Nephron progenitor cell (in vitro differentiated cells): ENCODE measurements at places on chromosomes 1 and 21.

- no peak overlapping the region for H3K4me3 ChIP-seq
- no peak overlapping the region for H3K27ac ChIP-seq
- DNase-seq: peak; percentile 57
- no peaks in the 10 kb centered on the region for H3K27me3 ChIP-seq
- H3K36me3 ChIP-seq: peaks cover 12% of the 10 kb centered on the region
Observed at GRCh38 chr21:30340714-30341573, 3.5 kb upstream of the KRTAP27-1 start.

DNA sequence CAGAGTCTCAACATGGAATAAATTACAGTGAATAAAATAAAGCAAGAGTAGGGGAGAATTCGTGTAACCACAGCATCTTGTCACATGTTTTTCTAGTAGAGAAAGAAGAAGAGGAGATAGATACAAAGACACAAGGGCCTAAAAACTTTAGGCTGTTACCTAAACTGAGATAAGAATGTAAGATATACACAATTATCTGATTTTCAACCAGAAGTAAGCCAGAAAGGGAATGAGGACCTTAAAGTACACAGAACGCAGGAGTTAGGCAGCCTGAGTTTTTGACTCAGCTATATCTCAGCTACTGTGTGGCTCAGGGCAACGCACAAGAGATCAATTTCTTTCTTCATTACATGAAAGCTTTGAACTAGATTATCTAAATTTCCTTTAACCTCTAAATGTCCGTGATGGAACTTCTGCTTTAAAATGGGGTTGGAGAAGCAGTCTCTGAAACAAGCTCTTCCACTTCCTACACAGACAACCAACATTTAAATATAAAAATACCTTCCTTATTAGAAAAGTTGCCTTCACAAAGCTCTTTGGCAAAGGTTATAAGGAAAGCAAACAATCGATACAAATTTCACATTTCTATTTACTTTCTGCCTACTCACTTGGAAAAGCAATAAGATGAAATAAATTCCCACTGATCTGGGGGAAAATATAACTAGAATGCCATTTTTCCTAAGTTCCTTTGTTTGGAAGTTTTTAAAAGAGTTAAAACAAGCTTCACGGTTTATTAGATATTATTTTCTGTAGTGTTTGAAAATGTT lies 5.2 kb upstream of the RGS13 start:
- H3K4me3 ChIP-seq: no peak overlapping the region
- no peaks in the 10 kb centered on the region for H3K27me3 ChIP-seq
- H3K36me3 ChIP-seq: no peaks in the 10 kb centered on the region
- DNase-seq: no peak

GRCh38 chr1:240739139-240739538 lies 127.2 kb upstream of the GREM2 start:
- H3K4me3 ChIP-seq: no peak overlapping the region
- H3K27me3 ChIP-seq: no peaks in the 10 kb centered on the region
- H3K27ac ChIP-seq: no peak overlapping the region
- H3K4me1 ChIP-seq: no peaks in the 10 kb centered on the region

- H3K4me3 ChIP-seq: no peak overlapping the region
- DNase-seq: no peak
- no peaks in the 10 kb centered on the region for H3K36me3 ChIP-seq
- H3K27ac ChIP-seq: no peak overlapping the region
- peaks cover 2% of the 10 kb centered on the region for H3K27me3 ChIP-seq
Observed at GRCh38 chr1:87939444-87939843, 610.8 kb downstream of the LMO4 start.

DNA sequence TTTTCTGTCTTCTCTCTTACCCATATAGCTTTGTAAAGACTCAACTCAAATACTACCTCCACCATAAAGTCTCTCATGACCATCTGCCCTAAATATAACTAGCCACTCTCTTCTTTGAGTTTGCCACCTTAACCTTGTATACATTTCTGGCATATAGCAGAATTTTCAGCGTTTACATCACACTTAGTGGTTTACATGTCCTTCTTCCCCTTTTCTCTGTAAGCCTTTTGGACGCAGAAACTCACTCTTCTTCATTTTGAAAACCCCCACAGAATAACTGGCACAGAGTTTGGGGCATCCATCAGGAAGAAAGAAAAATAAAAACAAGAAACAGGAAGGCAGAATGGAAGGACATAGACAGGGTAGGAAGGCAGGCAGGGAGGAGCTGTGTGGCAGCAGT lies 131.8 kb upstream of the DUSP10 start:
- H3K36me3 ChIP-seq: no peaks in the 10 kb centered on the region
- H3K27ac ChIP-seq: peak overlapping the region; percentile 15
- H3K4me1 ChIP-seq: peaks cover 29% of the 10 kb centered on the region
- DNase-seq: no peak
- H3K27me3 ChIP-seq: no peaks in the 10 kb centered on the region
- H3K4me3 ChIP-seq: no peak overlapping the region

DNA sequence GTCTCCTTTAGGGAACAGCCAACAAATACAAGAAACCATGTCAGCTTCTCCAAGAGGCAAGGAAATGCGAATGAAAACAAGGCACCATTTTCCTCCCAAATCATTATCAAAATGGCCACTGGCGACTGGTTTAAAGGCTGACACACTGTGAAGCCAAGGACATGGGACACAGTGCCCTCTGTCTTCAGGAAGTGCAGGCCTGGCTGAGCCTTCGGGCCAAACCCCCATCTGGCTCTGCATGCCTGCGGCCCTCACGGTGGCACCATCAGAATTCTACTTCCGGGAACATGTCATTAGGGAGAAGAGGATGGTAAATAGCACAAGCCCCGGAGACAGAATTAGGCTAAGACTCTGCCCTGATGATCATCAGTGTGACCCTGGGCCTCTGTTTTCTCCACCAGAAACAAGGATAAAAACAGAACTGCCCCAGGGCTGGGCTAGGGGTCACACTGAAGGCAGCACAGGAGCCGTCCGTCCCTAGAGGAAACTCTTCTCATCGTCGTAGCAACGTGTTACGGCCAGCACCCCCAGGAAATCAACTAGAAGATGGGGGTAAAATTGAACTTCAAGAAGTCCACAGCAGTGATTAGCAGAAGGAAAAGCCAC lies 103.5 kb downstream of the NPHP4 start:
- peak overlapping the region; percentile 92 for H3K27ac ChIP-seq
- H3K4me1 ChIP-seq: peaks cover 65% of the 10 kb centered on the region
- peaks cover 30% of the 10 kb centered on the region for H3K36me3 ChIP-seq
- no peak for DNase-seq
- H3K27me3 ChIP-seq: no peaks in the 10 kb centered on the region
- no peak overlapping the region for H3K4me3 ChIP-seq

DNA sequence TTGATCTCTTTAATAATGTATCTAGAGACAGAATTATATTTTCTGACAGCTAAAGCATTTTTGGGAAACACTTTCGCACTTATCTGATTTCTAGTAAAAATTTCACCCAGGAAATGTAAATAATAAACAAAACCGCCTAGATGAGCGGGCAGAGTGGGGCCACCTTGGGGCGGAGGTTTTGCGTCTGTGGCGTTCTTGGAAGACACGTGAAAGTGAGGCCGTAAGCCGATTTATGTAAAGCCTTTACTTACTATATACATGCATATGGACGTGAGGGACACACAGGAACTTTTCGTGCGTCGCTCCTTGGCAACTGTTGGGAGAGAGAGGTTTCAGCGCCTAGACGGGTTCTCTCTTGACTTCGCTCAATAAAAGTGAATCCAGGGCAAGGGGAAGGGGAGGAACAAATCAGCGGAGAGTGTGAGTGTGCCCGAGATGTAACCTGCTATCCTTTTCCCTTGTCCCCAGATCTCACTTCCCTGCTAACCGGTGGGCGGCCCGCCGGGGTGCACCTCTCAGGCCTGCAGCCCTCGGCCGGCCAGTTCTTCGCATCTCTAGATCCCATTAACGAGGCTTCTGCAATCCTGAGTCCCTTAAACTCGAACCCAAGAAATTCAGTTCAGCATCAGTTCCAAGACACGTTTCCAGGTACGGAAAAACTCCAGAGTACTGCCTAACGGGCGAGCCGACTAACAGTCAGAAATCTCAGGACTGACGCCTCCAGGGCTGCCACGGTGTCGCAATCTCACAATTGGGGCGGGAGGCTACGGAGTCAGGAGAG lies 1.7 kb downstream of the HLX start:
- H3K4me1 ChIP-seq: peaks cover 77% of the 10 kb centered on the region
- peak overlapping the region; percentile 80 for H3K4me3 ChIP-seq
- peaks cover 98% of the 10 kb centered on the region for H3K27me3 ChIP-seq
- DNase-seq: peak; percentile 40

- peaks cover 36% of the 10 kb centered on the region for H3K27me3 ChIP-seq
- DNase-seq: no peak
- H3K36me3 ChIP-seq: no peaks in the 10 kb centered on the region
- H3K4me1 ChIP-seq: peaks cover 90% of the 10 kb centered on the region
- H3K4me3 ChIP-seq: peak overlapping the region; percentile 52
Observed at GRCh38 chr1:179812501-179813292, 64.9 kb downstream of the TOR1AIP2 start.

- H3K36me3 ChIP-seq: peaks cover 22% of the 10 kb centered on the region
- H3K4me3 ChIP-seq: no peak overlapping the region
- H3K4me1 ChIP-seq: no peaks in the 10 kb centered on the region
- H3K27ac ChIP-seq: no peak overlapping the region
- H3K27me3 ChIP-seq: no peaks in the 10 kb centered on the region
- DNase-seq: no peak
Observed at GRCh38 chr1:196423612-196424011, 184.6 kb downstream of the KCNT2 start.
